ENCODE measurements at places on chromosomes 6 and 20.

GRCh38 chr6:100276311-100277057 is 188.2 kb downstream of the SIM1 start:
- no peak for DNase-seq

DNA sequence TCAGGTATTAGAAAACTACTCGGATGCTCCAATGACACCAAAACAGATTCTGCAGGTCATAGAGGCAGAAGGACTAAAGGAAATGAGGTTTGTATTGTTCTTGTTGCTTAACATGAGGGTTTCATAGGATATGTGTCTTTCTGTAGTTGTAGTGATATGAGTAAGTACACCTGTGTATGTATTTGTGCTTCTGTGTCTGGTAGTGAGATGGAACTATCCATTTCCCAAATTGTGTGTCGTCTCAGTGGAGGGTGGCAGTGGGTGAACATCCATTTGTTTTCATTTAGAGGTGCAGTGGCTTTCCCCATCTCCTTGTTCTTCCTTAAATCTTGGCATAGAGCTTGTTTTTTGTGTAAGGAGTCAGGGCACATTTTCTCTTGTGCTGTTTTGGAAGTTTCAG is 8.2 kb downstream of the ASXL1 start:
- DNase-seq, result no peak

DNA sequence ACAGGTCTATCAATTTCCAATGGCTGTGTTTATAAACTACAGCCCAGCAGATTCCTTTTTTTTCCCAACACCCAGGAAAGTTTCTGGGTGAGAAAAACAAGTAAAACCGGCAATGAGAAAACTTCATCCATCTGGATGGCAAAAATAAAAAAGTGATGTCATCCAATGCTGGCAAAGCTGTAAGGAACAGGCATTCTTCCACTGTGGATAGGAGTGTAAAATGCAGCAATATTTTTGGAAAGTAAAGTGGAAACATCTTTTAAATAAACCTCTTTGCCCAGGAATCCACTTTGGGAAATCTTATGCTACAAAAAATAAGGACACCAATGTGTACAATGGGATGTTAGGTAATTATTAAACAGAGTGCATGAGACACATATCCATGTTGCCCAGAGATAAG is 102.1 kb upstream of the NT5E start:
- DNase-seq, result no peak

- peak; percentile 42 for DNase-seq
These were observed 253.8 kb upstream of the PRDM1 start for GRCh38 chr6:105832313-105832761.

DNA sequence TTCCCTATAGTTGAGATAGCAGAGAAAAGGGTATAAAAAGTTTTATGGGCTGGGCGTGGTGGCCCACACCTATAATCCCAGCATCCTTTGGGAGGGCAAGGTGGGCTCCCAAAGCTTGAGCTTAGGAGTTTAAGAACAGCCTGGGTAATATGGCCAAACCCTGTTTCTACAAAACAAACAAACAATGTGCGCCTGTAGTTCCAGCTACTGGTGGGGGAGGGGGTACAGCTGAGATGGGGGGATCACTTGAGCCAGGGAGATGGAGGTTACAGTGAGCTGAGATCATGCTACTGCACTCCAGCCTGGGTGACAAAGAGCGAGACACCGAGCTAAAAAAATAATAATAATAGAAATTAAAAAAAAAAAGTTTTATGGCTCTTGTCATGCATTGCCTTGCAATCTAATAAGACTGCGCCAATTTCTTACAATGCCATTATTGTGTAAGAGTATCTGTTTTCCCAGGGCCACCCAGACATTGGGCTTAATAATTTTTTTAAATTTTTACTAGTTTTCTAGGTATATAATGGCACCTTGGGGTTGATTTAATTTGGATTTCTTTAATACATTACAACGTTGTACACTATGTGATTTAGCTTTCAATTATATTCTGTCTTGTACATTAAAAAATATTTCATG is 3.9 kb downstream of the ACSS2 start:
- DNase-seq, result no peak

- DNase-seq, result no peak
These were observed 72.4 kb downstream of the SLC22A23 start for GRCh38 chr6:3384241-3385143.

GRCh38 chr6:23246896-23247295 is 677.5 kb downstream of the HDGFL1 start:
- no peak for DNase-seq

DNA sequence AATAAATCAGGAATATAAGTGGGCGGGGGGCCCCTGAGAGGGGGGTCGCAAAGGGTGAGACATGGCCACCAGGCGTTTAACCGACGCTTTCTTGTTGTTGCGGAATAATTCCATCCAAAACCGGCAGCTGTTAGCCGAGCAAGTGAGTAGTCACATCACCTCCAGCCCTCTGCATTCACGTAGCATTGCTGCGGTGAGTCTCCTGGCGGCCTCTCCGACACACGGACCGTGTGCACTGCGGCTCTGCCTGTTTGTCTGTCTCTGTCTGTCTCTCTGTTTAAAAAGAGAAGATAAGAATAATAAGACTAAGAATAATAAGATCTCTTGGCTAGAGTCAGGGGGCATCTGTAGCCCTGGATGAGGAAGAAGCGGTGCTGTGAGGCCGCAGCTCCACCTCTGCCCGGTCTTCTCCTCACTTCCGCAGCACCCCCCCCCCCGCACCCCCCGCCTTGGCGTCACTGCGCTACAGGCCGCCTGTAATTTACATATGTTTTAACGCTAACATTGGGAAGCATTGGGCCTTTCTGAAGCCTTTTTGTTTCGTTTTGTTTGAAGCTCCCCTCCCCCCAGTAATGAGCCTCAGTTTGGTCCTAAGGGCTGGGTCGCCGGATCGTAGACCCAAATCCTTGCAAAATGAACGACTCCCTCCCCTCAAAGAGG is 993 bp downstream of the STX16 start:
- DNase-seq, result peak; percentile 86

- DNase-seq, result no peak
These were observed 69.1 kb downstream of the RNF217 start for GRCh38 chr6:125031385-125031784.

DNA sequence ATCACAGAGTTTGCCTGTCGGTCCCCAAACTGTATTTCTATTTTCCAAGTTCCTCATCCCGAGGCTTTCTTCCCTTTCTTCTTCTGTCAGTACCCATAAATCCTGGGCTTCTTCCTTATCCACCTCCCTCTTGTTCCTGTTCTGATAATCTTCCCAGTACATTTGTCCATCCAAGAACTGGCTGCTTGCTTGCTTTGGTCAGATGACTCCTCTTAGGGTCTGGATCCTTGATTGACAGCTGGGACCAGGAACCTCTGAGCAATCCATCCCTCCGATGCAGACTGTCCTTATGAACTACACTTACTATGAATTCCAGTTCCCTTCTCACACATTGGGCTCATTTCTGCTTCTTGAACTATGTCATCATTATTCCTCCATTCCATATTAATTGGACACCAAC is 275.3 kb upstream of the CITED2 start:
- no peak for DNase-seq

- peak; percentile 38 for DNase-seq
These were observed 591 bp downstream of the IBTK start for GRCh38 chr6:82246802-82247504.

- DNase-seq, result no peak
These were observed 162.7 kb downstream of the SOBP start for GRCh38 chr6:107652526-107653182.

- peak; percentile 26 for DNase-seq
These were observed 476 bp downstream of the MEA1 start for GRCh38 chr6:43013097-43013842.

DNA sequence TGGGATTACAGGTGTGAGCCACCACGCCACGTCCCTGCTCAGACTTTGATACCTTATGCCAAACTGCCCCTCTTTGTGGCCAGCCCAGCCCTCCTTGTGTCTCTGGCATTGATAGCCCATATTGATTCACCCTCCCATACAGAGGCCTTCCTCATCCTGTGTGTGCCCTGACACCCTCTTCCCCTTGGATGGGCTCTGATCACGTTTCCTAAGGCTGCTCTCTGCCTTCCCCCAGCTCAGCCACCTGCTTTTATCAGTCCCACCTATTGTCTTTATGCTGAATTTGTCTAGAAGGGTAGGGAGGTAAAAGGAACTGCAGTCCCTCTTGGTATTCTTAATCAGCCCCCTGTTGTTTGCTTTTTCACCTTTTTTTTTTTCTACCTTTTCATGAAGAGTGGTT is 95.9 kb downstream of the CDKAL1 start:
- DNase-seq, result no peak

- DNase-seq, result peak; percentile 65
These were observed 22.6 kb upstream of the HLA-DQB2 start for GRCh38 chr6:32785781-32786533.

DNA sequence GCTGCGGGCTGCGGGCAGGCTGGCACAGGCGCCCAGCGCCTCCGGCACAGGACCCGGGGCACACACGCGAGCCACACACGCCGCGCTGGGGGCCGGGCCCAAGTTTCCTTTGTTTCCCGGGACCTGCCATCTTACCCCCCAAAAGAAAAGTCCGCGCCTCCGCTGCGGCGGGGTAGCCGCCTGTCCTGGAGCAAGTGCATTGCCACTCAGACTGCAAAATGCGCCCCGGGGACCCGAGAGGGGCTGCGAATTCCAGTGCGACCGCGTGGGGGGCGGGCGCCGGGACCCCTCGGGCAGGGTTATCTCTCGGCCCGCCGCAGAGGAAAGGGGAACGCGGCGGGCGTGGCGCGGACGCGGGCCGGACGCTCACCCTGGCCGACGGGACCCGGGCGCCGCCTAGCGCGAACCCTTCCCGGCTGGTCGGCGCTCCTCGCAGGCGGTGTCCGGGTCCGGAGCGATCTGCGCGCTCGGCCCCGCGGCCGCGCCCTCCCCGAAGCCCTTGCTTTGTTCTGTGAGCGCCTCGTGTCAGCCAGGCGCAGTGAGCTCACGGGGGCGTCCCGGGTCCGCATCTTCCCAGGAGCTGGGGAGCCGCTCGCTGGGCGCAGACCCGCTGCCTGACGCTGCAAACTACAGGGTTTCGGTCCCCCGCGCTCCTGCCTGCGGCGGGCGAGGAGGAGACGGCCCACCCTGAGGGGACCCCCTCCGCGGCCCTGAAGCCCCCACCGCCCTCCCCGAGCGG is 639 bp upstream of the CD24 start:
- DNase-seq, result peak; percentile 18

- peak; percentile 49 for DNase-seq
These were observed 897 bp downstream of the CHD6 start for GRCh38 chr20:41617059-41617901.

DNA sequence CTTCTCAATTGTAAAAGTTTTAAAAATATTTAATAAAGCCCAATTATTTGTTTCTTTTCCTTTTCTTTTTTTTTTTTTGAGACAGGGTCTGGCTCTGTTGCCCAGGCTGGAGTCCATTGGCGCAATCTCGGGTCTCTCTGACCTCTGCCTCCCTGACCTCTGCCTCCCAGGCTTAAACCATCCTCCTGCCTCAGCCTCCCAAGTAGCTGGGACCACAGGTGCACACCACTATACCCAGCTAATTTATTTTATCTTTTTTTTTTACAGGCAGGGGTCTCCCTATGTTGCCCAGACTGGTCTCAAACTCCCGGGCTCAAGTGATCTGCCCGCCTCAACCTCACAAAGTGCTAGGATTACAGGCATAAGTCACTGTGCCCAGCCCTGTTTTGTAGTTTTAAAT is 9.8 kb downstream of the REPS1 start:
- no peak for DNase-seq

DNA sequence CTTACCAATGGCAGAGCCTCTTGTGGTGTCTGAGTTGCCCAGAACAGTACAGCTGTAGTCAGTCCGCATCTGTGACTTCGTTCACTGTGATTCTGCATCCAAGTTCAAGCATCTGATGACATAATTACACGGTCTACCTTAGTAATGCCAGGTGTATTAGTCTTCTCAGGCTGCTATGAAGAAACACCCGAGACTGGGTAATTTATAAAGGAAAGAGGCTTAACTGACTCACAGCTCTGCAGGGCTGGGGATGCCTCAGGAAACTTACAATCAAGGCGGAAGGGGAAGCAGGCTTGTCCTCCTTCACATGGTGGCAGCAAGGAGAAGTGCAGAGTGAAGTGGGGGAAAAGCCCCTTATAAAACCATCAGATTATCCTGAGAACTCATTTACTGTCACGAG is 163.9 kb upstream of the SULF2 start:
- DNase-seq, result no peak

DNA sequence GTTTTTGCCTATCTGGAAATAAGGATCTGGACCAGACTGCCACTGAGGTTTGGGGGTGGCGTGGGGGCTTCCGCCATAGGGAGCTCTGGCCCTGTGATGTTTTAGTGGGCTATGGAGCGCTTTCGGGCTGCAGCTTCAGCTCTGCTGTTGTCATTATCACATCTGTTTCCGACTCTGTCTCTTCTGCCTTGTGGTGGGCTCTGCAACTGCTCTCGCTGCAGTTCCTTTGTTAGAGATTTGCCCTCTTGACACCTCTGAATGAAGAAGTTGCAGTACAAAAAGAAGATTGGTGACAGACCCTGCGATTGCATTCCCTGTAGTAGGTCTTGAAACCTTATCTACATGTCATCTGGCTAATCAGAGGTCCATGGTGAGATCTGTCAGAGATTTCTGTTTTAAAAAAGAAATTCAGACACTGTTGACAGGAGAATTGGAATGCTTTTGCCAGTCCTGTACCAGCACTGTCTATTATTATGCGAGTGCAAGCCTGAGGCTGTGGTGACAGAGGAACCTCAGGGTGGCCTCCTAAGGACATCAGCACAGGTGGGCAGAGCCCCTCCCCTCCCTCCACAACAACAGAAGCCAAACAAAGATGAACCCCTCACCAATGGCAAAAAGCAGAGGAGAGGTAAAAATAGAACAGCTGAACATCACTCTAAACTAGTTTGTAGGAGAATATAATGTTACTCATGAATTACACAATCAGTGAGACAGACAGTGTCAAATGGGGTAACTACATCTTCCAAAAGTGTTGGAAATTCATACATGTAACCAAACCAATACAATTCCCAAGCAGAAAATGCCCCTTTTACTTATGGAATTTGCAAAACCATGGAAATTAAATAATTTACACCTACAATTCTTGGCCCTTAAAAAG is 63.5 kb upstream of the DEFB112 start:
- no peak for DNase-seq

DNA sequence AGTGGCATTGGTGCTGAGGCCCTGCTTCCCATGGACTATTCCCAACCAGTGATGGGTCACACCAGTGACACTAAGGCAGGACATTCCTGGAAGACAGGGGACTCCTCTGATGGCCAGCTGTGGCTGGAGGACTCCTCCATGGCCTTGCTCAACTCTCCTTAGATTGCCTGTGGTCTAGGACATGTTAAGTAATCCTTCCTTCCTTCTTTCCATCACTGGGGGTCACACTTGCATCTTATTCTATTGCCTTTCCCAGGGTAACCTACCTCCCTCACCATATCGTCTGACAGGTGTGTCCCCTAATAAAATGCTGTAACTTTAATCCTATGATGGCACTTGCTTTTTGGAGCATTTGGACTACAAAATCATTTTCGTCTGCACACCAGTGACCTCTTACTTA is 24.5 kb upstream of the HLA-A start:
- DNase-seq, result no peak

GRCh38 chr20:62896526-62896925 is 29.8 kb downstream of the DIDO1 start:
- DNase-seq, result no peak

GRCh38 chr6:122116835-122117627 is 282.4 kb upstream of the HSF2 start:
- DNase-seq, result no peak

- DNase-seq, result peak; percentile 50
These were observed 10.3 kb downstream of the NSFL1C start for GRCh38 chr20:1456300-1456699.

GRCh38 chr6:111871207-111871606 is 2.0 kb downstream of the FYN start:
- no peak for DNase-seq

GRCh38 chr20:3577366-3577765 is 85.8 kb downstream of the GFRA4 start:
- DNase-seq, result no peak

Data from iris pigment epithelial cell (primary cell).